ENCODE measurements at places on chromosomes 13 and 19.

- H3K4me1 ChIP-seq: no peaks in the 10 kb centered on the region
- no peaks in the 10 kb centered on the region for H3K27me3 ChIP-seq
- no peaks in the 10 kb centered on the region for H3K36me3 ChIP-seq
- DNase-seq: no peak
Measured at GRCh38 chr13:36157480-36157879, 26.3 kb upstream of the DCLK1 start.

DNA sequence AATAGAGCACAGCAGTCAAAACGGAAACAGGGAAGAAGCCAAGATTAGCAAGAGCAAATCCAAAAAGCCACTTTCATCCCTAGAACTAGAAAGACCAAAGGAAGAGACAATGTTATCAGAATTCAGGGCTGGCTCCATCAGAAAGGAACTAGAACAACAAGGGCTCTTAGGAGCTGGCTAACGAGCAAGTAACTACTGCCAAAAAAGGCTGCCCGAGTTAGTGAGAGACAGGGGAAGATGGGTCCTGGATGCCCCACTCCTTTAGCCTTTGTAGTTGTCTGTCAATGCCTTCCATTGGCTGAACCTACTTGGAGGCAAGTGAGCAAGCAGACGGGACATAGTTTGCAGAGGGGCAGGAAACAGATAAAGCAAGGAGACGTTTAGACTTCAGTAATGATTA is 240.4 kb downstream of the KLF12 start:
- no peaks in the 10 kb centered on the region for H3K27me3 ChIP-seq
- no peak for DNase-seq
- H3K4me1 ChIP-seq: no peaks in the 10 kb centered on the region
- no peaks in the 10 kb centered on the region for H3K36me3 ChIP-seq
- no peak overlapping the region for H3K27ac ChIP-seq

DNA sequence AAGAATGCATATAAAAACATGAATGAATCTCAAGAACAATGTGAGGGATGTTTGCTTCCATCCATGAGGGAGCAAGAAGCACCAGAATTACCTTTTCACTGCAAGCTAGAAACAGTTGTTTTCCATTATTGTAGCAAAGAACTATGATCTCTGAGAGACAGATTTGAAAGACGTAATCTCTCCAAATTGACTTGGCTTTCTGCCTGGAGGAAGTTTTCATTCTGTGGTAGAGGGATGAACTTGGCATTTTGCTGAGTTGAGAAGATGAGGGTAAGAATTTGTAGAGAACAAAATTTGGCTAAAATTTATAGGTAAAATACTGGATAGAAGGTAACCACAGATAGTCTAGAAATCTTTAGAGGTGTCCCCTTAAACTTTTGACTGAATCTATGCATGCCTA is 496.8 kb downstream of the TDRD3 start:
- no peaks in the 10 kb centered on the region for H3K36me3 ChIP-seq
- no peaks in the 10 kb centered on the region for H3K4me1 ChIP-seq
- no peak for DNase-seq
- H3K4me3 ChIP-seq: no peak overlapping the region
- H3K27ac ChIP-seq: no peak overlapping the region

- DNase-seq: no peak
- H3K36me3 ChIP-seq: no peaks in the 10 kb centered on the region
- no peaks in the 10 kb centered on the region for H3K27me3 ChIP-seq
Measured at GRCh38 chr19:33482476-33482875, 39.1 kb downstream of the PEPD start.

GRCh38 chr19:57443121-57443696 is 8.1 kb downstream of the ZNF749 start:
- H3K4me3 ChIP-seq: no peak overlapping the region
- peaks cover 9% of the 10 kb centered on the region for H3K36me3 ChIP-seq
- no peak for DNase-seq
- no peak overlapping the region for H3K27ac ChIP-seq
- H3K4me1 ChIP-seq: no peaks in the 10 kb centered on the region
